Upper lobe of left lung (tissue), 6 donors: ENCODE measurements at places on chromosomes 2 and 18.
A peak's percentile ranks its signal among the peaks of the same experiment; 100 is the strongest.

DNA sequence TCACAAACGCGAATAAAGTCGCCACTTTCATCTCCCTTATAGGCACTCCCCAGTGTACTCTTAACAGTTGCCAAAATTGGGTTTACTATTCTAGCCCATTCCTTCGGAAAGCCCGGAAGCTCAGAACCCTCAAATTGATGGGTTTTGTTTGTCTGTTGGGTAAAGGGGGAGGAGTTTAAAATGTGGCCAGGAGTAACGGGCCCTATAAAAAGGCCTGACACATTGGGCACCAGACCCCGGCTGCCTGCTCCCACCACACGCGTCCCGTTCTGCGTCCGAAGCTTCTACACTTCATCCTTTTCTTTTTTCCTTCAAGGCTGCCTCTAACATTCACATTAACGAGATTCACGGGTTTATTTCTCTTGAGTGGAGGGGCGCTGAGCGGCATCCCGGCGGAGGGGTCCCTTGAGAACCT lies 837 bp downstream of the NHEJ1 start:
- DNase-seq = no peak

- DNase-seq = no peak
Observed at GRCh38 chr2:74658516-74658915, 4.5 kb downstream of the SEMA4F start.

GRCh38 chr18:75896865-75897264 lies 469.4 kb upstream of the SMIM21 start:
- no peak for DNase-seq

DNA sequence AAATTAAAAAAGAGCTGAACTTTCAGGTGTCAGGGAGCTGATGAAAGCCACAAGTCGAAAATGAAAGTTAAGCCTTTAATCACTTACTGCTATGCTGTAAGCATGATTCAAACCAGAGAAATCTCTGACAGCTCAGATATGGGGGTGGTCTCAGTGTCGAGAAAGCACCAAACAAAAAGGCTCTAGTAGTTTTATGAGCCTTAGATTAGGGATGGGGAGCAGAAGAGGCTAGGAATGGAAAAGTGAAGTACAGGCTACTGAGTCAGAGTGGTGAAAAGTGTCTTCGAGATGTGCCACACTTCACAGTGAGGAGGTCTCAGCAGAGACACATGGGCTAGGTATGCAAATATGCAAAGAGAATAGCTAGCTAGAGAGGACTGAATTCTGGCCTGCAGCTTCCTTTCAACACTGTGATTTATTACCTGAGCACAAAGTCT lies 482.2 kb downstream of the SPAG16 start:
- DNase-seq = no peak

DNA sequence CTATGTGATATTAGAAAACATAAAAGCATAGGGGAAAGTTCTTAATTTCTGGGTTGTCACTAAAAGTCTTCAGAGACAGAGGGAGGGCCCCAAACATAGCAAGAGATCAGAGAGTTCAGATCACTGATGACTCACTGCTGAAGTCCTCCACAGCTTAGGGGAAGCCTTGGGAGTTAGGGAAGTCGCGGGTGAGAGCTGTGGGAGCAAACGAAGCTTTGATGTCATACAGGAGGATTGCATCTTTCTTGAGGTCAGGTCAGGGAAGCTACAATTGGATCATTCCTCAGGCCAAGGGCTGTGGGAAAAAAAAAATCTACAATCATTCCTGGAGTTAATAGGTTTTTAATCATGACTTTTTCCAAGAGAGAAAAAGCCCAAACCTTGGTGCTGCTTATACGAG lies 96.2 kb downstream of the COPS8 start:
- no peak for DNase-seq

- no peak for DNase-seq
Observed at GRCh38 chr2:154978244-154978643, 279.7 kb downstream of the KCNJ3 start.

GRCh38 chr2:44752761-44753160 lies 188.7 kb upstream of the SIX3 start:
- DNase-seq = no peak

DNA sequence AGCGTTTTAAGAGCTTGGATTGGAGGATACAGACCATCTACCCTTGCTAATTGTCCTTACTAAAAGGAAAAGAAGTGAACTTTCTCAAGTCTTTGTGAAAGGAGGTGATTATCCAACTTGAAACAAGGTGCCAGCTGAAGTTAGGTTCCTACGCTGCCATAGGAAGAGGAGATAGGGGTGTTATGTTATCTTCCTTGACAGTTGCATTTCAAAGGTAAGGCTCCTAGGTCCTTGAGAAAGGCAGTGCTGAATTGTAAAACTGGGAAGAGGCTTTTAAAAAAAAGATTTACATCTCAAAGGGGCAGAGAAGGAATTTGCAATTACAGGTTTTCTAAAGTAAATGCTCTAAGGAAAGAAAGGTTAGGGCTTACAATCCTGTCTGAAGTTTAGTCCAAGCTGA lies 810.2 kb upstream of the LRATD1 start:
- DNase-seq = no peak

GRCh38 chr2:7060631-7061449 lies 143.6 kb downstream of the RNF144A start:
- no peak for DNase-seq

DNA sequence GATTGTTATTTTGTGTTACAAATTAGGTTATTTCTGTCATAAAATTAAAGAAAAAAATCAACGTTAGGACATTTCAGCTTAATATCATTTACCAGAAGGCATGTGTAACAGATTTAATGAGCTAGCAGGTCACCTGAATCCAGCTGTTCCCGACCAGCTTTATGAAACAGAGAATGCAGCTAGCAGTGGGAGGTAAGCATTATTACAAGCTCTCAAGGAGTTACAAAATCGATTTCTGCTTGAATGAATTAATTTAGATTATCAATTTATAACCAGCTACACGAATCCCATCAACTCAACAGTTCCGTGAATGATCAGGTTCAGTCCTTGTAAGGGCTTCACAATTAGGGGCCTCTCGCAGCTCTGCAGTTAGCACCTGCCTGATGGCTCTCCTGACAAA lies 211.9 kb downstream of the PTGR3 start:
- no peak for DNase-seq

DNA sequence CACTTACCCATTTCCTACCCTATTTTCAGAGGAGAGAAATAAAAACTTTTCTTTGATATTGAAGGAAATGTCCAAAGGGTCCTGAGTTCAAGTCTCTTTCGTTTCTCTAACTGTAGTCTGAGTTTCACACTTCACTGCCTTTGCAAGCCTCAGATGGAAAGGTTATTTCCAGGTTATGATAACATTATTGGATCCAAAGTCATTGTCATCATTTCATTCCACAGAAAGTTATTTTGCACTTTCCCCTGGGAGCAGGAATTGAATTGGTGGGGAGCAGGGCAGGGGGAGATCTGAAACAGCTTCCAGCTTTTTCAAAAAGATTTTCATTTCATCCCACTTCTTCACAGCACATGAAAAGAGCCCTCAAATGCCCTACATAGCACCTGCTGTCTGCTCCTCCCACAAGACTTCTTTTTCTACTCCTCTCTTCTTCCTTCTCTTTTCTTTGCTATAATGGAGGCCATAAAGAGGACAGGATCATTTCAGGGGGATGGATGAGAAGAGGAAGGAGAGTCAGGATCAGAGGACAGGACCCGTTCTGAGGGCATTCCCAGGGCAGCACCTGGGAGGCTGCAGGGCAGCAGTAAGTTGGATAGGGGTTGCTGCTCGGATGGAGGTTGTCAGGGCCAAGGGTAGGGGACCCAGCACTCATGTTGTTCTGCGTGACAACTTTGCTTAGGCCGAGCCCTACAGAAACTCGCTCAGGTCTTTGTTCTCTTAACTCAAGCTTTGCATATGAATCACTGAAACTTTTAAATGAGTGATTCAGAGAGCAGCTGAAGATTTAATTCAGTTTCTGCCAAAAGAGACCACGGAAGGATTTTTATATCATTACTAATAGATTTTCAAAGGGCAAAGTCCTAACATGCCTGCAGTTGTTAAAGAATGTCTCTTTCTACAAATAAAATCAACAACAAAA lies 11.4 kb upstream of the GALNT5 start:
- no peak for DNase-seq

DNA sequence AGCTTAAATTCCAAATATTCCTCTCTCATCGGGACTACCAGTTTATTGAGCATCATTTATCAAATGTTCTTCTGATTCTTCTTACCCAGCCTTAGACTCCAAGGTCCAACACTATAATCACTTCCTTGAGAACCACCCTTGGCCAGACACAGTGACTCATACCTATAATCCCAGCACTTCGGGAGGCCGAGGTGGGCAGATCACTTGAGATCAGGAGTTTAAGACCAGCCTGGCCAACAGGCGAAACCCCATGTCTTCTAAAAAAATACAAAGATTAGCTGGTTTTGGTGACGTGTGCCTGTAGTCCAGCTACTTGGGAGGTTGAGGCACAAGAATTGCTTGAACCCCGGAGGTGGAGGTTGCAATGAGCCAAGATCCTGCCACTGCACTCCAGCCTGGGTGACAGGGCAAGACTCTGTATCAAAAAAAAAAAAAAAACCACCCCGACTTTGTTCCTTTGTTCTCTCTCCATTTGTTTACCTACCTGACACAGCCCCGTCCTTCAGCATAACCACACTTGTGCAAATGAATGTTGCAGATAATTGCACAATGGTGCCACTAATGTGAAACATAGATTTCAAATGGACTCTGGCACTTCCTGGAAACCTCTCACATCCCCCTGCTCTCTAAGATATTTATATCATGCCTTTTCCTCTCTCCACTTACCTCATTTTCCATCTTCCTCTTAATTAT lies 38.9 kb upstream of the LPIN2 start:
- peak; percentile 68 for DNase-seq

GRCh38 chr18:9333441-9334328 lies 888 bp upstream of the TWSG1 start:
- no peak for DNase-seq

GRCh38 chr2:189265696-189266320 lies 86.2 kb upstream of the COL5A2 start:
- no peak for DNase-seq

- no peak for DNase-seq
Observed at GRCh38 chr2:25512707-25513106, 160.7 kb downstream of the DTNB start.

DNA sequence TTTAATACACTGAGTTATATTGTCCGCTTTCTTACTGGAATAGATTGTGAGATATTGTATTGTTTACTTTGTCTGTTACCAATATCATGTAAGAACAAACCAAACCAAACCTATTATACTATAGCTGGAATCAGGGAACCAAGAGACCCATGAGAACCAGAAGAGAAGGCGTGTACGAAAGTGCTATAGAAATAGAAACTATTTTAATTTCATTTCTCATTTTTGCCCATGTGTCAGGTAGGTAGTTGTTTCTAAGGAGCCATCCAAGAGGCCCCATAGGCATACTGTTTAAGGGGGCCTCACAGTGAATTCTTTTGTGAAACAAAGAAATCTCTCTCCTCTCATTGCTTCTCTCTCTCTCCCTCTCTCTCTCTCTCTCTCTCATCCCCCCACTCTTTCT lies 363.6 kb downstream of the RNF144A start:
- no peak for DNase-seq

DNA sequence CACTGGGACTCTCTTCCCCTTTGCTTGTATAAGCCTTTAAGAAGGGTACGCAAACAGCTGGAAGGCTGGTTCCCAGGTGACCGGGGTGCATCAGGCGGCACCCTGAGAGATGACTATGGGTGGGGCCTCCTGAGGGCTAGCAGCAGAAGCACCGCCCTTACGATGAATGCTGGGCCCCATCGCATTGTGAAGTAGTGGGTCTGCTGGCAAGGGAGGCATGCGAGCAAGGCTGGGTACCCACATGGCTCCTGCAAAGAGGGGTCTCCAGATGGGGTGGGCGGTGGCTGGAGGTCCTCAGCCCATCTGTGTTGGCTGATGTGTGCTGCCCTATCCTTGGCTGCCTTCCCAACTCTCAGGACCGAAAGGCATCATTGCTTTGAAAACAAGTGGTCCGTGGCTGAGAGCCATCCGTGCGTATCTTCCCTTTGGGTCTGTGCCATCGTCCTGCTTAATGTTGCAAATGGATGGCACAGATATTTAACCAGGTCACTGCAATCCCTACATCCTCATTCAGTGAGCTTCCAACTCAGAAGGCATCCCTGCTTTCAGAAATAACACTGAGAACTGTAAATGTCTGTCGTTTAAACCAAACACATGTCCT lies 83.5 kb upstream of the GPC1 start:
- no peak for DNase-seq

- DNase-seq = no peak
Observed at GRCh38 chr18:36250827-36251226, 46.7 kb upstream of the FHOD3 start.

GRCh38 chr2:9773903-9774239 lies 69.4 kb upstream of the TAF1B start:
- no peak for DNase-seq

- no peak for DNase-seq
Observed at GRCh38 chr2:108824316-108825070, 37.9 kb downstream of the CCDC138 start.

GRCh38 chr2:41806286-41806685 lies 241.5 kb upstream of the PKDCC start:
- no peak for DNase-seq

GRCh38 chr18:42305869-42306593 lies 351.0 kb downstream of the PIK3C3 start:
- no peak for DNase-seq

DNA sequence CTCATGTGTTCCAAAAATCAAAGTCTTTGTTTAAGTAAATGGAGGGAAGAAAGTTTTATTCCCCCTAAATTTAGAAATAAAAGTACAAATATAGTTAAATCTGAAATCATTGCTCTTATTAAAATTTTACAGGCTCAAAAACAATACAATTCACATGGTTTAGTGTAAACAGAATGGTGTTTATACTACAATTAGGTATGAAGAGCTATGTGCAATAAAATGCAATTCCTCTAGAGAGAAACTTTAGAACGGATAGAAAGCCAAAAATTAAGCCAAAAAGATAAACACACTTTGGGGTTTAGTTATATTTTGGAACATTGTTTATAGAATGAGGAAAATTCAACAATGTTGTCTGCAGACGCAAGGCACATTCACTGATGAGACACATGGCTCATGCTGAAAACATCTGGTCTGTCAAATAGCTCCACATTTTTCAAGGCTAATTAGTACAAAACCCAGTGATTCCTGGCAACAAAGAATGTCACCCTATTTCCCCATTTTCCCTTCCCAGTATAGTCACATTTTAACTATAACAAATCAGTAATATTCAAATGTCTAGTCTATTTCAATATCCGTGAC lies 103.3 kb downstream of the EXOC6B start:
- no peak for DNase-seq

GRCh38 chr2:241851325-241852115 lies 7.2 kb downstream of the PDCD1 start:
- no peak for DNase-seq

DNA sequence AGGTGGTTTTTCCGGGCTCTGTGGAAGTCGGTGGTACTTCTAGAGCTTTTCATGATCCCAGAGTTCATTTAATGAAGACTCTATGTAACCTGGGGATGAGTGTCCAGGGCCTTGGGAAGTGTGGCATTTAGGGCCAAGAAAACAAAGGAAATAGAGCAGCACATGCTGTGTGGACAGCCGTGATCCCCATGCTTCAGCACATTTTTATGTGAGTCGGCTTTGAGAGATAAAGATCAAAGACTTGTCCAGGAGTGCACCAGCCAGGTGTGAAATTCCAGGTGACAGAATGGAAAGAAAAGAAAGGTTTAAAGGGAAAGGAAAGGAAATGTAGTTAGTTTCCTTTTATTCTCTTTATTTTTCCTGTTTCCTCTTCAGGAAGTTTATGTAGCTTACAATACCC lies 258.0 kb upstream of the NRP2 start:
- no peak for DNase-seq
